ENCODE measurements at places on chromosomes 3 and 15.
A peak's percentile ranks its signal among the peaks of the same experiment; 100 is the strongest.

- no peak for DNase-seq
These were observed 65.2 kb upstream of the CHL1 start for GRCh38 chr3:131151-131888.

GRCh38 chr3:146262371-146263110, 11.6 kb upstream of the PLSCR4 start:
- DNase-seq, result peak; percentile 52

DNA sequence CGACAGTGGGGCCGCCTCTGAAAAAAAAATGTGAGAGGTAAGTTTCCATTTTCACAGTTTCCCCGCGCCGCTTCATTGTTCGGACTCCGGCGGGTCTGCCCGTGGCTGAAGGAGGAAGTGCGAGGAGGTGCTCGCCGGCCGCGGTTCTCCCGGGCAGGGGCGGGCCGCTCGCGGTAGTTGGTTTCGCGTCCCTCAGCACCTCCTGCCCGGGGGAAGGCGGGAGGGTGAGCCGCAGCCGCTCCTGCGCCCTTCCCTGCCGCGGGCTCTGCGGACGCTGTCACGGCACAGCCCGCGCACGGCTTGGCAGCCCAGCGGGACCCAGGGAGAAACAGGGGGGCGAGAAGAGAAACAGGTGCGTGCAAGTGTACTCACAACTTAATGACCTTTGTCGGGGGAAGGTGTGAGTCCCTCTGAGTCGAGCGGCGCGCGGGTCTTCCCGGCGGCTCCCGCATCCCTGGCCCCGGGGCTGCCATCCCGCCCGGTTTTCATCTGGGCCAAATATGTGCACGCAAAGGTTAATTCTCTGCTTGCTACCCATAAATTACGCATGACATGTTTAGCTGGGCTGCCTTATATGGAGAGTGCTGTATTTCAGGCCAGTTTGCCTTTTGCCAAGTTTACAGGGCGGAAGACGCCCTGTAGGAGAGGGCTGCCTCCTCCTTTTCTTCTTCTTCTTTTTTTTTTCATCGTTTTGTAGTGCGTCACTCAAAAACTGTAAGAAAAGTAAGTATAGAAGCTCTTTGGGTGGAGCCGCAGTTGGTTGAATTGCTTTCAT, 514 bp downstream of the MBNL1 start:
- peak; percentile 93 for DNase-seq

DNA sequence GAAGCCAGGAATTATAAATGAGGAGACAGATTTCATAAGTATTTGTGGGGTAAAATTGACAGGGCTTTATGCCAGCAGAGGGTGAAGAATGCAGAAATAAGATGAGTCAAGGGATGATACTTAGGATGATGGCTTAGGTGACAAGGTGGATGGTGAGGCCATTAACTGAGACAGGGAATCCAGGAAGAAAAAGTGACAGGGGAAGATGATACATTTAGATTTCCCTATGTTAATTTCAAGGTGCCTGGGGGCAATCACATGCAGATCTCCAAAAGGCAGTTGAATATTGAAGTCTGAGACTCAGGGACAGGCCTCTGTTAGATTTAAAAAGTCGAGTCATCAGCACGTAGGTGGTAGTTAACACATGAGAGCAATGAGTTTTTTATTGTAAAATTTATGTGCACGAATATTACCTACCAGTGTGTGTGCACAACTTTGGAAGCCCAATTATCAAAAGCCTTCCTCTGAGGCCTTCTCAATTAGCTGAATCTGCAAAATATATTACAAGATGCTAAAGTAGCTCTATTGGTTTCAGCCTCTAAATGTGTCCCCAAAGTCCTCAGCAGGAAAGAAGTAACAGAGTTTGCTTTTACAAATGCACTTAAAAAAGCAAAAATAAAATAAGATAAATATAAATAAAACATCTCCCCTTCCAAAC, 67.9 kb upstream of the CHL1 start:
- no peak for DNase-seq

- DNase-seq, result no peak
These were observed 140.7 kb downstream of the STAC start for GRCh38 chr3:36521007-36521379.

DNA sequence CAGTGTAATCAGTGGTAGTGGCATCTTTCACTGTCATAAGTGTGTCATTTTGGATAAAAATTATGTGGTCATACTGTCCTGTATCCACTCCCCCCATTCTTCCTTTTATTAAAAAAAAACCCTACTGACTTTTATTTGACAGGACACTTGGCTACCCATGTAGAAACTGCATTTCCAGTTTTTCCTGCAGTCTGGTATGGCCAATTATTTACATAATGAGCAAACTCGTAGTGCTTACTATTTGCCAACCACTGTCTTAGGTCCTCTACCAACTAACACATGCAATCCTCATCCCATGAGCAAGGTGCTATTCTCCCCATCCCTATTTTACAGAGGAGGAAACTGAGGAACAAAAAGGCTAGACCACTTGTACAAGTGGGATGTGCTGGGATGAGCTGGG, 129.1 kb downstream of the MECOM start:
- DNase-seq, result no peak

DNA sequence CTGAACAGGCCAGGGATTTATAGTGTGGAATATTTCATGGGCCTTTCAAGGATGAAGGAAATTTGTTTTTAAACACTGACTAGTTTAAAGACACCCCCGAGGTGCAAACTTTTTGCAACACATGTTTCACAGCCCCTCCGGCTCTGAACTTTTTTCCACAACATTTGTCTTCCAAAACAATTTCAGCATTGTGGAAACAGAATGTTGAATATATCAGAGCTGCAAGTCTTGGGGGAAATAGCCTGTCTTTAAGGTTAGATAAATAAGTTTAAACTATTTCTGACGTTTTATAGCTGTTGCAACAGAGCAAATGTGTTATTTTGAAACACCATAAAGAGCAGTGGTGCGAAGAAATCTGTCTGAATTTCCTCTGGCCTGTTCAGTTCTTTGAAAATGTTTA, 229.2 kb upstream of the GOLGA6L4 start:
- DNase-seq, result no peak

GRCh38 chr15:67717776-67718175, 107.5 kb upstream of the SKOR1 start:
- no peak for DNase-seq

GRCh38 chr3:148998715-148999423, 7.5 kb downstream of the GYG1 start:
- no peak for DNase-seq

- no peak for DNase-seq
These were observed 7.8 kb downstream of the BLOC1S6 start for GRCh38 chr15:45594835-45595530.

GRCh38 chr3:11312166-11312565, 40.0 kb downstream of the ATG7 start:
- peak; percentile 20 for DNase-seq

DNA sequence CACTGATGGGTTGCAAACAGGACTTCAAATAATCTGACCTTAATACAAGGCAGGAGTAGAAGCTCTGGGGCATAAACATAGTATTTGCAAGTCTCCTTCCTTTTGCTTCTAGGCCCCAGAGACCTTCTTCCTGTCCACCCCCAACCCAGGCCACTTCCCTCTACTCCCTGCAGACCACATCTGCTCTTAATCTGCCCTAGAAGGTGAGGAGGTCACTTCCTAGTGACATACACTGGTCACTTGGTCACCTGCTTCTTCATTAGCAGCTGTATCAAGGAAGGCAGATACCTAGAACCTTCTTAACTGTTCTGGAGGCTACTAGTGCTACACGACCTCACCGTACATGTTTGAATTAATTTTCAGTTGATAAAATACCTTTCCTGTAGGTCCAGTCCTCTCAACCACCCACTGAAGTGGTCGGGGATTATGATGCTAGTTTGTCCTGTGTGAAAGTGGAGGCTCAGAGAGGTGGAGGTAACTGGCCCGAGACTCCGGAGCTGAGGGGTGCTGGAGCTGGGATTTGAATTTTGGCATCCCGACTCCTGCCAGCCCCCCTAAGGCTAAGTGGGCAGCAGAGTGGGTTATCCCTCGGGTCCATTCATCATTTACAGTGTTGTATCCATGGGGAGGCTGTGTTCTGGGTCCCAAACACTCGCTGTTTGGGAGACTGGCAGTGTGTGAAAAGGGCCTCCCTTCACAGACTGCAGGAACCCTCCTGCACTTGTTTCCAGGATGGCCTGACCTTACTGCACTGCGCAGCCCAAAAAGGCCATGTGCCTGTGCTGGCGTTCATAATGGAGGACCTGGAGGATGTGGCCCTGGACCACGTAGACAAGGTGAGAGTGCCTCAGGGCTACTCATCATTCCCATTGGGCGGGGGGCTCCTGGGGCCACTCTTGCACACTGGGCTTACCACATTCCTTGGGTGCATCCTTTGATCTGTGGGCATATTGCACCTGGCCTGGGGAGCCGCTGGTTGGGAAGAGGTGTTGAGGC, 13.9 kb downstream of the ANKDD1A start:
- no peak for DNase-seq

- no peak for DNase-seq
These were observed 189.2 kb downstream of the DTWD1 start for GRCh38 chr15:49809894-49810609.

DNA sequence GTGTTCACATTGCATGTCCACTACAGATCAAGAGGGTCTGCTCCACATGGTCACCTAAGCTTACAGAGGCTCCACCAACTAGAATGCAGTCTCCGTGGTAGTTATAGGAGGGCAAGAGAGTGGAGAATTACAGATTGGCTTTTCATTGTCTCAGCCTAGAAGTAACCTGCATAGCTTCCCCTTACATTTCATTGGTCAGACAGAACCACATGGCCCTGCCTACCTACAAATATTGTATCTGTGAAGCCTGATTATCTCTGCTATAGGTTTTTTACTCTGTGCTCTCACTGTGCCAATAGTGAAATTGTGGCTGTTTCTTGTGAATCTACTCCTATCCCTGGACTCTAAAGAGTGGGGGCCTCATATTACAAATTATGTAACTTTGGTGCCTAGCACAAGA, 2.5 kb upstream of the TLNRD1 start:
- DNase-seq, result no peak

DNA sequence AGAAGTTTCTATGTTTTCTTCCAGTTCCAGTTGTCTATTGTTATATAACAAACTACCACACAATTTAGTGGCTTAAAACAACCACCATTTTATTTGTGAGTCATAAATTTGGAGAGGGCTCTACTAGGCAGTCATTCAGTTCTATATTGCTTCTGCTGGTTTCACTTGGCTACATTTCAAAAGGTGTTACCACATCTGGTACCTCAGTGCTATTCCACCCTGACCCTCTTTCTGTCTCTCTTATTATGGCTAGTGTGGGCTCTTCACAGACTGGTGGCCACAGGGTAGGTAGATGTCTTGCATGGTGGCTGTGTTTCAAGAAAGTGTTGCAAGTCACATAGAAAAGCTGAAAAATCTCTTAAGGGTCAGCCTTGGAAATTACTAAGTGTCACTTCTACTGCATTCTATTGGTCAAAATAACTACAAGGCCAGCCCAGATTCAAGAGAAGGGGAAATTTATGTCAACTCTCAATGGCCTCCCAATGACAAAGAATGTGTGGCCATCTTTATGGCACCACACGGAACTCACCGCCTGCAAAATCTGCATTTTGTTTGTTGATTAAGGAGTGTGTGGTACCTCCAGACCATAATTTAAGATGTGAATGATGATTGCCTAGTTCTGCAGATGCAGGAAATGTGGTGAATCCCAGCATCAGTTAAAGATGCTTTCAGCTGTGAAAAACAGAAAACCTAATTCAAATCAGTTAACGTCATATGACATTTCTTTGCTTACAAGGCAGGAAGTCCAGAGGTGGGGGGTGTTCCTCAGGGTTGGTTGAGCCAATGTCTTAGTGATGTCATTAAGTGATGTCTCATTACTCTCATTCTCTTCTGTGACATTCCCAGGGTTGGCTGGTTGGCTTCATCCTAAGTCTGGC, 105.8 kb upstream of the RASGRP1 start:
- DNase-seq, result no peak

DNA sequence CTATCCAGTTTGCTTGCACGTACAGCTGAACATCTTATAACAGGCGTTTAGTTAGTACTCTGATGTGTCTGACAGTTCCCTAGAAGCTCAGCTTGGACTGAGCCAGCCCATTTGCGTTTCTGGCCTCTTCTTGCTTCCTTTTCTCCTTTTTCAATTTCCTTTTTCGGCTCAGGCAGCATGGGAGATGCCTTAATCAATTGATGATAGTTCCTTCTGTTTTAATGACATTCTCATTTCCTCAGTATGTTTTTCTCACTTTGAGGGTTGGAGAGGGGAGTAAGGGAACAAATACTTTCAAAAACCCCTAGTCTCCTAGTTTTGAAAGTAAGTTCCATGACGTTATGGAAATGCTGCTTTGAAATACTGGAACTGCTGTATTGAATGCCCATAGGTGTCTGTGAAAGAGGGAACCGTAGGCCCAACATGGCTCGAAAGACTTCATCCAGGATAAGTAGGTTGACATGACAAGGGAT, 18.9 kb downstream of the IL1RAP start:
- DNase-seq, result no peak

- DNase-seq, result no peak
These were observed 38.8 kb upstream of the PCSK6 start for GRCh38 chr15:101528108-101528916.

- DNase-seq, result no peak
These were observed 12.1 kb downstream of the EPHB1 start for GRCh38 chr3:134807189-134807588.

GRCh38 chr15:77584201-77584600, 48.5 kb downstream of the LINGO1 start:
- DNase-seq, result no peak

GRCh38 chr15:68593341-68593740, 14.5 kb downstream of the CORO2B start:
- DNase-seq, result no peak

- peak; percentile 2 for DNase-seq
These were observed 71.0 kb upstream of the MDFIC2 start for GRCh38 chr3:70383360-70383831.

DNA sequence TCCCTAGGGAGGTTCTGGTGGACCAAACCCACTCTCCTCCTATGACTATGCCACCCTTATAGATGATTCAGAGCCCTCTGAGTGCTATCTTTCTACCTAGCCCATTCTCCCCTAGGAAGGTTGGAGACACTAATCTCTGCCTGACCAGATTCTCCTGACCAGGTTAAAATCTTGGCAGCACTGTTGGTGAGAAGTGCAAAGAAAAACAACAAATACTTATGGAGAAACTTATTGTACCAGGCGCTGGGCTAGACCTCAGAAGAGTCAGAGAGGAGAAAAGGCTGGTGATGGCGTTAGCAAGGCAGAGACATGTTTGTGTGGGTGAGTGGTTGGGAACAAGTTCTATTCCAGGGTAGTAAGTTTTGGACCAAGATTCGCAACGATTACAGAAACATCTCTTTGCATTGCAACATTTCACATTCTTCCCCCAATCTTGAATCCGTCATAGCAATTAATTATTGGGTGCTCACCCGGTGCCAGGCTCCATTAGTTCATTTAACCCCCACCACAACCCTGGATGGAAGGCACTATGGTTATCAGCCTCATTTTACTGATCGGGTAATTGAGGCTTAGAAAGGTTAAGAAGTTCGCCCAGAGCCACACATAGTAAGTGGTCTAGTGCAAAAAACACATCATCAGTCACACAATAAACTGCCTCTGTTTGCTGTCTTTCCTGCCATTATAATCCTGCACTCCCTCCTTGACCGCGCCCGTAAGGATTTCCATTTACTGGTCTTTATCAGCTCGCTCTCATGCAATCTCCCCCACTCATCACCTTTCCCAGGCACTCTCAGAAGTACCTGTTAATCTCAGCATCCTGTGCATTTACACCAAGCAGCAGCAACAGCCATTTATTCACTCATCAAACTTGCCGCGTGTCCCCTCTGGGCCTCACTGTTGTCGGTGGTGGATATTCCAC, 655 bp upstream of the TSPAN3 start:
- DNase-seq, result no peak

- DNase-seq, result peak; percentile 61
These were observed 62.5 kb downstream of the POLQ start for GRCh38 chr3:121483290-121483689.

- no peak for DNase-seq
These were observed 123.8 kb downstream of the AGBL1 start for GRCh38 chr15:86203462-86203861.

All from fibroblast of skin of back (primary cell).